NCI-H526 treated with DMSO at 0.1 percent for 48 hours (cell line): ENCODE measurements at places on chromosomes 2 and 18.
A peak's percentile ranks its signal among the peaks of the same experiment; 100 is the strongest.

GRCh38 chr2:199830531-199830930, 20.5 kb downstream of the FTCDNL1 start:
- DNase-seq, result no peak

- DNase-seq, result no peak
These were observed 50.3 kb downstream of the SS18 start for GRCh38 chr18:26040051-26040656.

- no peak for DNase-seq
These were observed 201.8 kb upstream of the KLHL14 start for GRCh38 chr18:32974421-32975162.

DNA sequence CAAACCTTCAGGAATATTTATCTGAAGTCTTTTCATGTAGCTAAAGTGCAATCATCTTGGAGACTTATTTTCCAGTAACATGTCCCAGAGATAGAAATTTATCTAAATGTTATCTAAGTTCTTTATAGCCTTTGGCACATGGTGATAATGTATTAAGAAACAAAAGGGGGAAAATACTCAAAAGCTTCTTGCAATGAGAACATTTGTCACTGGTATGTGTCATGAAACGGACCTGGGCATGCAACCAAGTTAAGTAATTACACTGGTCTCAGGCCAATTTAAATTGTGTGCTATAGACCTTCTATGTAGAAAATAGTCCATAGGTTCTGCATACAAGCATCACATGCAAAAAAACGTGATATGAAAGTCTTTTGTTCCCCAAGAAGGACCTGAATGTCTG, 136.2 kb downstream of the SLC8A1 start:
- no peak for DNase-seq

GRCh38 chr18:10412933-10413332, 41.5 kb upstream of the APCDD1 start:
- DNase-seq, result no peak

- no peak for DNase-seq
These were observed 28.9 kb downstream of the LPIN2 start for GRCh38 chr18:2984091-2984490.

DNA sequence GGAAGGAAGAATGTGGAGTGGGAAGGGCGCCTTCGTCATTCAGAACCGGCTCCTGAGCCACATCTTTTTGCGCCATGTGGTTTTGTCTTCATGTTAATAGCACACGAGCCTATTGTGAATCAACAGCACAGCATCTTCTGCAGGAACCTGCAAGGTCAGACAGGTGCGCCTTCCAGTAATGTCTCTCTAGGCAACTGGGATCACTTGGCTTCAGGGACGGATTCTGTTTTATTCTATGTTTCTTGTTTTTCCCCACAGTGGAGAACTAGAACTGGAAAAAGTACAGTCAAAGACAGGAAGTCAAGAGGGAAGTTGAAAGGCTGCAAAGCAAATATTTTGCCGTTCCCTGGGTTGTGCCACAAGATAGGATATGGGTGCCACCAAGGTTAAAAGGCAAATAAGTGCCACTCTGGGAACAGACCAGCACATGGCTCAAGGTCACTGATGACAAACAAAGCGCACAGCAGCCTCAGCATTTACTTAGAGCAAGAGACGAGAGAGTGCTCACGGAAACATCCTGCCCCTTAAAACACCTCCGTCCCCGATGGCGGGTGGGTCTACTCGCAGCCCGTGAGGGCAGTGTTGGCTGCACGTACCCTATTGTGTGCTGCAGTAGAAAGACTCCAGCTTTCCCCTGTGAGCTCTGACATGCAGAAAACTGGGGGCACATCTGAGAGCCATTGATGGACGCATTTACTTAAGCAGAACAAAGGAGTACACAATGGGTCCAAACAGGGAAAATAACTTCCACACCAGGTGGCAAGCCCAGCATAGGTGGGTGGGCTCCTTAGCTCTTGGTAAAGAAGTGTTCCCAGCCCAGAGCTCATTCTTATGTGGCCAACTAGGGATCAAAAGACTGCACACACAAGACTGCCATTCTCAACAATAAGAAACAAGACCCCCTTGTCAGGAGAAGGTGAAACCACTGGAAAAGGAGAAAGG, 107.2 kb upstream of the PARD3B start:
- no peak for DNase-seq

DNA sequence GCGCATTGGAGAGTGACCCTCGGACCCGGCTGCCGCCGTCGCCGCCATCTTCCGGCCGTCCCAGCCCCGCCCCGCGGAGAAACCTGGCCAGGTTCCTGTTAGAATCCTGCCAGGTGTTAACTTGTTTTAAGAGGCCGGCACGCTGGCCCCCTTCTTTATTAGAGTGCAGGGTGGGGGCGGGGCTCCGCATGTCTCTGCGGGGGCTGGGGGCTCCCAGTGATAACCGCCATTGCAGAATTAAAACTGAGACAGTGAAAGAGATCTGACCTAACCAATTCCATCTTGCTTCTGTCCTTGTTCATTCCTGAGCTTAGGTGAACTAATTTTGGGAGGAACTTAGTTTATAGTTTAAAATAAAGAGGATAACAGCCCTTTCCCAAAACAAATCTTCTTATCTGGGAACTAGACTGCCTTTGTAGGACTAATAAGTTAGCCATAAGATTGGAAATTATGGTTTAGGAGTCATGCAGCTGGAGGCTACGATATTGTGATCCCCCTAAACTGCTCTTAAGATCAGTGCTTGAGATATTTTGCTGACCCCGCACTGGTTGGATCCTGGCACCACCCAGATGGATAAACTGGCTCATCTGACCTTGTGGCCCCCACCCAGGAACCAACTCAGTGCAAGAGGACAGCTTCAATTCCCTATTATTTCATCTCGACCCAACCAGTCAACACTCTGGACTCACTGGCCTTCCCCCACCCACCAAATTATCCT, 543 bp upstream of the STARD7 start:
- no peak for DNase-seq

DNA sequence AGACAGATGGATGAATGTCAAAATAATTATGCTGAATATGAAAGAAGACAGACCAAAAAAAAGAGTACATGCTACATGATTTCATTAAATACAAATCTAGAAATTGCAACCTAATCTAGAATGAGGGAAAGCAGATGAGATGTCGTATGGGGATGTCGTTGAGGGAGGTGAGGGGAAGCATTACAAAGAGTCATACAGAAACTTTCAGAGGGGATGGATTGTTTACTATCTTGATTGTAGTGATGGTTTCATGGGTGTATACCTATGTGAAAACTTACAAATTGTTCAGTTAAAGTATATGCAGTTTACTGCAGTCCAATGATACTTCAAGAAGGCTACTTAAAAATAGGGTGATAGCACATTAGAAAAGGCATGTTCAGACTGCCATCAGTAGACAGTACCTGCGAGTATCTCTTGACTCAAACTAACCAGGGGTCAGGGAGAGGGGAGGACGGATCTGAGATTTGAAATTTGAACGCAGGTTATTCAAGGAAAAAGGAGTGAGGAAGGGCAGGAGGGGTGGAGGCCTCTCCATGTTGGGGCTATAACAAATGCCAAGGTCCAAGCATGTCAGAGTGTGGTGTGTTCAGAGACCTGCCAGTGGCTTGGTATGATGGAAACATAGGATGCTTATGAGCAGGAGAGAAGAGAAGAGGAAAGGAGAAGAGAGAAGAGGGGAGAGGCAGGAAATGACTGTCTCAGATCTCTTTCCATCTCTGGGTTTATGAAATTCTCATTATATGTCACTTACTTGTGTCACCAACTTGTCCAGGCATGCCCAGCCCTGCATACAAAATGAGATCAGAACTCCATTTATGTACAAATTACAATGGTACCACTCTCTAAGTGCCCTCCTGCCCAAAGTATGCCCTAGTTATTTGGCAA, 257.3 kb upstream of the CXCR4 start:
- DNase-seq, result no peak

DNA sequence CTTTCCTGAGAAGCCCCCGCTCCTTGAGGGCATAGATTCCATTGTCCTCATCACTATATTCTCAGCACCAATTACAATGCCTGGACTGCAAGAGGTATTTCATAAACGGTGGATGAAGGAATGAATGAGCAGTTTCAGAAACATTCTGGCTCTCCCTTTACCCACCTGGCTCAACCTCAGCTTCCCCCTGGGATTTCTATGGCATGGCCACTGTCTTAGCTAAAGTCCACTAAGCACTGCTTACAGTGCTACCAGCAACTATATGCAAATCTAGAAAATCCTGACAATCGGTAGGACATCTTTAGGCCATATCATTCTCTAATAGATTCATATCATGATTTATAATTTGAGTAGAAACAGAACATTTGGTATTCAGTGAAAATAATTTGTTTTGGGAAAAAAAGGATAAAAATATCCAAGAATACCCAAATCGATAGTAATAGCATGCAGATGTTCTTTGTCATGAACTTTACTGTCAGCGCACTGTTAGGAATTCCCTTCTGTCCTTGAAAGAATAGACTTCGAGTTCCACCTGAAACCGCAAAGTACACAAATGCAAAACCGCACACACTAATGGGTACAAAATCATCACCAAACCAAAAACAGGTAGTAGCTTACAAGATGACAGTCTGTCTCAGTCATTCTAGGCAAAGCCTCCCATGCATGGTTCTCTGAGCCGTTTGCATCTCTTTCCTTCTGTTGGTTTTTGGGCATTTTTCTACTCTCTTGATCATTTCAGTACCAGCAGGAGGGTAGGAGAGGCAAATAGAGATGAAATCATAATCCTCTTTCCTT, 303.6 kb upstream of the ID2 start:
- DNase-seq, result peak; percentile 15

GRCh38 chr2:7611750-7612149, 694.5 kb downstream of the RNF144A start:
- no peak for DNase-seq

DNA sequence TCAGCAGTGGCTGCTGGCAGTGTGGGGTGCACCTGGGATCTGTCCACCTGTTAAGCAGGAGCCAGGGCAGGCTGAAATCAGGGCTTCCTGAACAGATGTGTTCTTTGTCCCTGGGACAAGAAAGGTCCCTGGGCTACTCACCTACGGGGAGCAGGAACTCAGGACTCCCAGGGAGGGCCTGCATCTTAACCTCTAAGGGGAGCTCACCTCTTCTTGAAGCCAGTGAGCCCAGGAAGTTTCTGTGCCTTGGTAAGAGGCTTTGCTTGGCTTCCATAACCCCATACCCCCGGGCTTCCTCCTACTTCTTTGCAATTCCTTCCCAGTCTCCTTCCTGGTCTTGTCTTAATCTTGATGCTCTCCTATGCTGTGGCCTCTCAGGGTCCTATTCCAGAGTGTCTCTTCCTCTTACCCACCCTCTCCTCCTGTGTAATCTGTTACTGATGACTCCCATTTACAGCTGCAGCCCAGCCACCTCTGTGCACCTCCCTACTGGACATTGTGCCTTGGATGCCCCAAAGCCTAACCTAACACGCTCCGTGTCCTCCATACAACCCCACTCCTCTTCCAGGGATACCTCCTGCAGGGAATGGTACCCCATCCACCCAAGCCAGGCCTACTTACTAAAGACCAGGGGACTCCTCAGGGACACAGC, 55.7 kb upstream of the MAPRE3 start:
- no peak for DNase-seq

DNA sequence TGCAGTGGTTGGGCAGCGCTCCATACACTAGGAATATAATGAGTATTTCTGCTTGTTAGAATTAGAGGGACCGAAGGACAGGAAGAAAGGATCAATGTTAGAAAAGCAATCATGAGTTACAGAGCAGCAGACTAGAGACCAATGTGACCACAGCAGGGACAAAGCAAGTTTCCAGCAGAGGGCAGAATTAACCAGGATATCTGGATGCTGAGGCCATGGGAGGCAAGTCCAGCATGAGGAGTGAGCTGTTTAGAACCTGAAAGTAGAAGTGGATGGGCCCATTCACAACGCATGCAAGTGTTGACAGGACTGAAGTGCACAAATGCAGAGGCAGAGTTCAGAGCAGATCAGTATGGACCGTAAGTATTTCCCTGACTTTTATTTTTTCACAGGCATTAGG, 910.4 kb upstream of the GYPC start:
- DNase-seq, result no peak

DNA sequence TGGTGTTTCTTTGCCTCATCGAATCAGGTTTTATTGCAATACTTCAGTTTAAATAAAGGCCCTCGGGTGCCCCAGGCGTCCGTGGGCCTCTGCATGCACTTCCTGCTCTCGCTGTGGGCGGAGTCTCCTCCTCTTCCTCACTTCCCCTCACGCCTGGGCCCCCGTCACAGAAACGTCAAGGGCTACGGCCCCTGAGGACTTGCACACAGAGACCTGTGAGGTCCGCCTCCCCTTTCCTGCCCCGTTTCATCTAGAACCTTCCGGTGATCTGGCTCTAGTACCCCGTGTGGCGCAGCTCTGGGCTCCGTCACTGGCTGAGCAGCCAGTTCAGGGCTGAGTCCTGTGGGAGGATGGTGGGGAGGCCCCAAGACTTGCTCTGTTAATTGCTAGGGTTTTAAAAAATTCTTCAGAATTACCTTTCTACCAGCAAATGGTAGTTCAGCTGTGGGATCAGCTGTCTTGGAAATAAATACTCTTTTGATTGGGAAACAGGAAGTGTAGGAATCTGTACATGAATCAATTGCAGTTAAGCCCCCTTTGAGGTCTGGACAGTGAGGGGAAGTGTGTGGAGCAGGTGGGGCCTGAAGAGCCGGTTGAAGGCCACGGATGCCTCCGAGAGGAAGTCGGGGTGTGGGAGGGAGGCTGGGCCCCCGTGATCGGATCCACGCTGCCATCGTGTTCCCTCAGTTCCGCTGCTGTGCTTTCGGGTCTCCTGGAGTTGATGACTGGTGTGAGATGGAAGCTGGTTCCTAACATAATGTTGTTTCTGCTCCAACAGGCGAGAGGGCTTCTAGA, 10.2 kb downstream of the NFATC1 start:
- DNase-seq, result no peak

DNA sequence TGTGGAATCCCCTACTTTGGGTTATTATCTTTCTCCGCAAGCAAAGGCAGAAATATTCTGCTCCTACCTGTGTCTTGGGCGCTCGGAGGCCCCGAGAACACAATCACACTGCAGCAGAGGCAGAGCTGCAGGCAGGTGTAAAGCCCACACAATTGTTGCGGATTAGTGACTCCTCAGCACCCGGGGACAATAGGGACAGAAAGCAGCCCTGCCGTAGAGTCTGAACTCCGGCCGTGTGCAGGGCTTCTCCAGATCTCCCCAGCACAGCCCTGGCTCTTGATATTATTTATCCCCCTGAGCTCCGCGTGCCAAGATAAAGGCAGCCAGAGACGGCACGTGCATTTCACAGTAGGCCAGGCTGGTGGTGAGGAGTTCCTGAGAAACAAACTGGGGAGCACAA, 229.2 kb downstream of the EN1 start:
- DNase-seq, result no peak

DNA sequence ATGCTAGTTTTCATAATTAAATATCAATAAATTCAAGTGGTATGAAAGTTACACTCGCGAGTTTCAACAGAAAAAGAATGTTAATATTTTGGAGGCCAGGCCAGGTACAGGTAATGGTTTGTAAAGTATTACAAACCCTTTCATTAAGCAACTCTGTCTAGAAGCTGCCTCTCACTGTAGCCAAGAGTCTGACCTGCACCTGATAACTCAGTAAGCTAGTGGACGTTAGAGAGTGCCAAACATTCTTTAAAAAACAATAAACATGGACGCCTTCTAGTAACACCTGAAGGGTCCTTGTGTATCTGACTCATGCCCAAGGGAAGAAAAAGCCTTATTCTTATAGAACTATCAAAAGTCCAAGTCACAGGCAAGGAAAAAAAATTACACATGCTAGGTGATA, 70.2 kb downstream of the MBD2 start:
- no peak for DNase-seq

- no peak for DNase-seq
These were observed 46.8 kb upstream of the PTMA start for GRCh38 chr2:231661422-231662027.
